ENCODE measurements at places on chromosomes 16 and 17.
A peak's percentile ranks its signal among the peaks of the same experiment; 100 is the strongest.

DNA sequence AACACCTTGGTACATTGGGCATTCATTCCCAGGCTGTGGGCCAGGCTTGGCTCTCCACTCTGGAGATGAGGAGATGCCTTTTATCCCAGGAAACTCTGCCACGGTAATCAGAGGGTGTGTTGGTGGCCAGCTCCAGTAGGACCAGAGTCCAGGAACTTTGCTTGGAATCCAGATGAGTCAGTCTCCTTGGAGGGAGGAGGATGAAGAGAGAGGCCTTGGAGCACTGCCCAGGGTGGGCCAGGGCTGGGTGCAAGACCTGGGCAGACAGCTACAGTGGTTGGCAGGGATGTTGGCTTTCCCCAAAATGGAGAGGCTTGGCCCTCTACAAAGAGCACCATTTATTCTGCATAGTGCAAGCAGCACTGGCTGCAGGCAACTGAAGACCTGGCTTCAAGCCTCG lies 209.0 kb downstream of the RGS9 start:
- DNase-seq: no peak

DNA sequence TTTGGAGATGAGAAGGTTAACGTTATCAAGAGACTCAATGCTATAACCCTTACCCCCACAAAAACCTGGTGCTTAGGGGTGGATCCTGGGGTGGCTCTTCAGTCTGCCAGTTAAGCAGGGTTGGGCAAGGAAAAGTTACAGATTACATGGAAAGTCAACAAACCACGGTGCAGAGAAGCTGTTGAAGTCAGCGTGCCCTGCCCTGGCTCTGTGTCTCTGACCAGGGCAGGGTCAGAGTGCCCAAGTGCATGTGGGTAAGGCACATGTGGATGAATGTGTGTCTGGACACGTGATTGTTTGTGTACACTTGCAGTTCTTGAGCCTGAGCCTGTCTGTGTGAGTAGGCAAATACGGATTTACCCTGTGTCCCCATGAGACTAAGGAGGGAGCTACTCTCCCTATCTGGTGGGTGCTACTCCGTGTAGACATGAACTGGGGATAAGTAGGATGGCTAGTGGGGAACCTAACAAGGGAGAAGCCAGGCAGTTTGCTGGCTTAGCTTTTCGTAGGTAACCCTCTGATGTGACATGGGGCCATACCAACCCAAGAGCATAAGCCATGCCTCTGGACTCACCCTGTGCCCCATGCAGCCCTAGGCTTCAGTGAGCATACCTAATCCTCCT lies 5.5 kb downstream of the IGFBP4 start:
- peak; percentile 86 for DNase-seq

DNA sequence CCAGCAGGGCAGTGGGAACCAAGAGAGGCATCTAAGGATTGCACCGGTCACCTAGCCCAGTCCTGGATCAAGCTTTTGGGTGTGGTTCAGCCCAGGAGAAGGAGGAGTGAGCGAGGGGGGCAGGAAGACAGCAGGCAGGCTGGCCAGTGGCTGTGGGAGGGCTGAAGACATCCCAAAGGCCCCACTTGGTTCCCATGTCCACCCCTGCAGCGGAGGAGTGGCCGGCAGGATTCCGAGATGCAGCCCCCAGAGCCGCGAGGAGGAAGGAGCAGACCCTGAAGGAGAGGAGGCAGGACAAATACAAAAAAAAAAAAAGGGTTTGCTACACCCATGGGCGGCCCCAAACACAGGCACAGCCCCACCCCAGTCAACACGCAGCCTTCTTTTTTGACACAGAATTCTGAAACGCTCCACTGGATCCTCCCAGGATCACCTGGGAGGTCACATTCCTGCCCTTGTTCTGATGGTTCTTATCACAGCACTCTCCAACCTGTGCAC lies 1.1 kb upstream of the SLC47A2 start:
- no peak for DNase-seq

DNA sequence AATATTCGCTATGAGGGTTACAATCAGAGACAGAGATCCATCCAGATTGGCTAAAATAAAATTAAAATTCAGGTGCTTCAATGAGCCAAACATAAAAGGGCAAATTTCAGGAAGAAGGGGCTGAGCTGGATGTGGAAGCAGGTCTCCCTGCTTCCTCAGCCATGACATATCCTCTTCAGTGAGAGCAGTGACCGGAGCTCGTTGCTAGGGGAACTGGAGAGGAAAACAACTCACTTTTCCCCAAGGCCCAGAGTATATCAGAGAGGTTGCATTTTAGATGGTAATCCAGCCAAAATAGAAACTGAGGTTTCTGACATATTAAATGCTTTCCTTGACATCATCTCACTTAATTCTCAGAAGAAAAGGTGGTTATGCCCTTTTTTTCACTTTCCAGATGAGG lies 503.5 kb downstream of the HS3ST4 start:
- no peak for DNase-seq

GRCh38 chr16:57522960-57523359 lies 13.4 kb downstream of the CCDC102A start:
- no peak for DNase-seq

DNA sequence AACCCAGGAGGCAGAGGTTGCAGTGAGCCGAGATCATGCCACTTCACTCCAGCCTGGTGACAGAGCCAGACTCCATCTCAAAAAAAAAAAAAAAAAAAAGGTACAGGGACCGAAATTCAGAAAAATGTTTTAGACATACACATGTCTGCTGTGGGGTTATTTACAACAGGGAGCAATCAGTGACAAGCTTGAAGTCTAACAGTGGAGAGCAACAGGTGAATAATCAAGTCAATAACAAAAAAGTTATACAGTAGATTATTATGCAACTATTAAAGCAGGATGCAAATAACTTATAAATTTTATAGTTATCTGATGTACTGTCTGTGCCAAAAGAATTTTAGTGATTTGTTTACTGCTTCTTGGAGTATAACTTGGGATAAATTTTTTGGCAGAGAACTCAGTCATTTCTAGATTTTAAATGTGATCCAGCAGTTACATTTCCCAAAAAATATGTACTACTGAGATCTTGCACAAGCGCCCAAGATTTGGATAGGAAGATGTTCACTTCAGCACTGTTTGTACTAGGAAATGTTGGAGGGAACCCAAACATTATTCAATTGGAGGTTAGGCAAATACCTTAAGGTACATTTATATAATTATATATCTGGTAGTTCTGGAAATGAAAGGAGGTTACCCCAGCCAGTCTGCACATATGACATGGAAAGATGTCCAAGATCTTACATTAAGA lies 34.1 kb downstream of the EEF2K start:
- no peak for DNase-seq

All from mucosa of gallbladder (tissue), 1 donor.